ENCODE measurements at places on chromosomes 11 and 22.

- DNase-seq = no peak
These were observed 6.8 kb upstream of the CDKN1C start for GRCh38 chr11:2892215-2892966.

- no peak for DNase-seq
These were observed 415.2 kb downstream of the TENM4 start for GRCh38 chr11:79025622-79026021.

- DNase-seq = no peak
These were observed 322.8 kb downstream of the LARGE1 start for GRCh38 chr22:33597274-33597985.

GRCh38 chr11:92154110-92154509 is 70.5 kb upstream of the FAT3 start:
- no peak for DNase-seq

GRCh38 chr22:50081426-50082196 is 3.6 kb downstream of the MLC1 start:
- DNase-seq = no peak

DNA sequence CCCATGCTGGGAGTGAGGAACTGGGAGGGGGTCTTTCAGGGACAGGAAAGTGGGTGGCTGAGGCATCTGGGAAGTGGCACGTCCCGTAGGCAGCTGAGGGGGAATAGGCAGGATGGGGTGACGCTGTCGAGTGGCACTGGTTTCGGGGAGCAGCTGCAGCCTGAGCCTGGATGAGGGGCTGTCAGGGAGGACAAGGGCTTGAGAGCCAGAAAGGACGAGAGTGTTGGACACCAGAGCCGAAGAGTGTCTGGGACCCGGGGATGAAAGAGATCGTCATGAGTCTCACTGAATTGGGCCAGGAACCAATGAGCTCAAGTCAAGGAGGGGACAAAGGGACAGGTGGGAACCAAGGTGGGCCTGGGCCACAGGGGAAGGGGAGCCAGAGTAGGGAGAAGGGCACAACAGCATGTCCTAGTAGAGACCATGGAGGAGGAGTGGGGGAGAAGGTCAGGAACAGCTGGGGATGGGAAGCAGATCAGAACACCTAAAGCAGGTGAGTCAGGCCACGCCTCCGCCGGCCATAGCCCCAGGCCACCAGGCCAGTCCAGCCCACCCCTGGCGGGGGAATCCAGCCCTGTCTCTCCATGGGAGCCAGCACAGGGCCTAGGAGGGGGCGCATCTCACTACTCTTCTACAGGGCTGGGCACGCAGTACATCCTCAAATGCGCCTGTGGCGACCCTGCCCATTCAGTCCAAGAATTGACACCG is 4.2 kb downstream of the RAB3IL1 start:
- no peak for DNase-seq

GRCh38 chr11:66157182-66157864 is 87.3 kb downstream of the PACS1 start:
- DNase-seq = no peak

GRCh38 chr11:88059326-88059725 is 115.9 kb downstream of the RAB38 start:
- no peak for DNase-seq

DNA sequence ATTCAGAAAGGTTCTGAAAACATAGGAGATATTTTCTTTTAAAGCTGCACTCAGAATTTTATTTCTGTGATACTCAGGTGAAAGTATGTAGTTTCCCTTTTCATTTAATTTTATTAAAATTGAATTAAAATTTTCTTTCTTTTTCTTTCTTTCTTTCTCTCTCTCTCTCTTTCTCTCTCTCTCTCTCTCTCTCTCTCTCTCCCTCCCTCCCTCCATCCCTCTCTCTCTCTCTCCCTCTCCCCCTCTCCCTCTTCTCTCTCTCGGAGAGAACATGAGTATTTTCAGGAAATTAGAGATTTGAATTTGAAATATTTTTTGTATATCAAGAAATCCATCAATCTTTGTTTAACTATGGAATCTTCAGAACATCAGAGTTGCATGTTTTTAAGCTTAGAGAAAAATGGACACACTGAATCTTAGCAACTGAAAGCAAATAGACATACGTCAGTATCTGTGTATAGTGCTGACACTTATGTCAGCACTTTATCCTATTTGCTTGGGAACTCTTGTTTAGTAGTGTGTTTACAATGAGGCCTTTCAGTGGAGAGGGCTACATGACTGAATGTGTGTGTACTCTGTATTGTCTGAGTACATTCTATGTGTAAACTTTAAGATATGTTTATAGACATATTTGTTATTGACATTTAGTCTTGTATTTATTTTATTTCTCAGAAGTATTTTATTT is 44.5 kb downstream of the PDE3B start:
- no peak for DNase-seq

DNA sequence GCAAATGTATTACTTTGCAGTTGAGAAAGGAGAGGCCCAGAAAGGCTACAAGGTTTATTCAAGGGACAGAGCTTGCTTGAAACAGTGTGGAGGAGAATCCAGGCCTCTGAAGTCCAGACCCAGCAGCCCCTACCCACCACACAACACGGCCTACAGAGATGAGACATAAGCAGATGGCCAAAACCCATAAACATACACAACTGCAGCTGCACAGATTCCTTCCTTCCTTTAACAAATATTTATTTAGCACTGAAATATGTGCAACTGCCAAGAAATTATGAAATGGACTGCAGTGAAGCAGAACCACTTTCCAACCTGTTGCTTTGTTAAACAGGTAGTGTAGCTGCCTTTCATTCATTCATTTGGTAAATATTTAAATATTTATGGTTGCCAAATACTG is 122.3 kb downstream of the SPATA19 start:
- no peak for DNase-seq

DNA sequence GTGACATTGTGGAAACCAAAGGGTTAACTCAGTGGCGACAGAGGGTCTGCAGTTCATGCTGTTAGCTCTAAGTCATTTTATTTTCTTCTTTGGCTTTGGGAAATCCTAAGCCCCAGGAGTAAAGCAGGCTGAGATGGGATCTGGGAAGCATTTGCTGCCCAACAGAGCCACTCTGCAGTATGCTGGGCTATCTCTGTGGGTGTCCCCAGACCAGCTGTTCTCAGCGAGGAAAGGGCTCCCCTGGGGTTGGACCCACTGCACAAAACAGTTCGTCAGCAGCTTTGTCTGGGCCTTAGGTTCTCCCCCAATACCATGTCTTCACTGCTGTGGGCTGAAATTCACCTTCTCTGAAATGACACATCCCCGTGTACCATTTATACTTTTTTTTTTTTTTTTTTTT is 34.0 kb downstream of the KREMEN1 start:
- DNase-seq = no peak

DNA sequence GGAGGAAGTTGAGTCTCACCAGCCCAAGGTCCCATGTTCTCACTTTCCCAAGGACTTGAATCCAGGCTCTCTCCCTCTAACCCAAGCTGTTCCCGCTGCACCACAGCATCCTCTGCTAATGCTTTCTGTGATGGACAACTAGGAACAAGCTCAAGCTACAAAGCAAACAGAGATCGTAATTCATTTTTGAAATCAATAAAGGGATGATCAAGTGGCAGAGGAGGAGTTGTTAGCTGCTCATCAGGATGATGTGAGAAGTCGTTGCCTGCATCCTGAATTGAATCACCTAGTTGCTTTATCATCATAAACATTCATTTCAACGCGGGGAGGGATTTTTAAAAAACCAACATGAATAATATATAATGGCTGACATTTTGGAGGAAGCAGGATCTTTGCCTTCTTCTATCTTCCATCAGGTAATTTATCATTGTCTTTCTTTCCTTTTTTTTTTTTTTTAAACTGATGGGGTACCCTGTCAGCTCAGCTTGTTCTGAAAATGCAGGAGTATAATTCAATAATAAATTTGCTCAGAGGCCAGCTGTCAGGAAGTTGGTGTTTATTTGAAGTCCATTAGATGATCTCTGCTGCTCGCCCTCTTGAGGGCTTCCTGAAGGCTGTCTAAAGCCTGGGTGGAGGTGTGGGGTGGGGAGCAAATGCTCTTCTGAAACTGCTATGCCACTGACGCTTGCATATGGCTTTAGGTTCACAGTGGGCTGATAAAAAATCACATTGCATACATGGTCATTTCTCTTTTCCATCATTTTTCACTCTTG is 174.4 kb upstream of the NARS2 start:
- DNase-seq = no peak

DNA sequence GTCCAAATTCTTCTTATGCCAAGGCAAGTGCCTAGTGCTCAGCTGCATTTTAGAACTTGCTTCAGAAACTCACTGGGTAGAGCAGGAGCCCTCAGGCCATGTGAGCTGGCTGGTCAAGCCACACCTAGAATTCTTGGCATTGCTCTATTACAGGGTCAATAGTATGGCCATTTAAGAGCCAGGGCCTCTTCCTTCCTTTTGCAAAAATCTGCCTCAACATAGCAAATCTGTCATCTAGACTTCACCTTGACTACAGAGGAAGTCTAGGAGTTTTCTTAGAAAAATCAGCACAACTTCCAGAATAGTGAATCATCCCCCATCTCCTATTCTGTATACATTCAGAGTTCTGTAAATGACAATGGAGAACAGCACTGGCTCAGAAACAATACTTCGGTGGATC is 112.0 kb upstream of the TTC12 start:
- no peak for DNase-seq

GRCh38 chr11:1060852-1061616 is 13.6 kb upstream of the MUC2 start:
- no peak for DNase-seq

DNA sequence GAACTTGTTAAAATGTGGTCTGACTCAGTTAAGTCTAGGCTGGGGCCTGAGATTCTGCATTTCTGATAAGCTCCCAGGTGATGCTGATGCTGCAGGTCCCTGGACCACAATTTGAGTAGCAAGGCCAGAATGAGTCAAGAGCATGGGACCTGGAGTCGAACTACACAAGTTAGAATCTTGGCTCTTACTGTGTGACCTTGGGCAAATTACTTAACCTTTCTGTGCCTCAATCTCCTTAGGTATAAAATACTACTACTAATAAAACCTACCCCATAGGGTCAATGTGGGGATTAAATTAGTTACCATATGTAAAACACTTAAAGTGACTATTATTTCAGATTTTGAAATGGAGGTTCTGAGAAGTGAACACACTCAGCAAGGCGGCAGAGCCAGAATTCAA is 34.3 kb downstream of the GDPD5 start:
- DNase-seq = no peak

- DNase-seq = no peak
These were observed 32.5 kb downstream of the WT1 start for GRCh38 chr11:32402836-32403235.

GRCh38 chr11:7569044-7569443 is 55.2 kb downstream of the PPFIBP2 start:
- no peak for DNase-seq

GRCh38 chr11:88016392-88017170 is 158.7 kb downstream of the RAB38 start:
- peak; percentile 10 for DNase-seq
